Left lobe of liver (tissue), 2 donors: ENCODE measurements at places on chromosomes 3 and 15.
A peak's percentile ranks its signal among the peaks of the same experiment; 100 is the strongest.

- no peak for DNase-seq
These were observed 74.3 kb downstream of the DGKG start for GRCh38 chr3:186287711-186288110.

- DNase-seq: peak; percentile 82
These were observed 69.4 kb downstream of the MME start for GRCh38 chr3:155149494-155149893.

DNA sequence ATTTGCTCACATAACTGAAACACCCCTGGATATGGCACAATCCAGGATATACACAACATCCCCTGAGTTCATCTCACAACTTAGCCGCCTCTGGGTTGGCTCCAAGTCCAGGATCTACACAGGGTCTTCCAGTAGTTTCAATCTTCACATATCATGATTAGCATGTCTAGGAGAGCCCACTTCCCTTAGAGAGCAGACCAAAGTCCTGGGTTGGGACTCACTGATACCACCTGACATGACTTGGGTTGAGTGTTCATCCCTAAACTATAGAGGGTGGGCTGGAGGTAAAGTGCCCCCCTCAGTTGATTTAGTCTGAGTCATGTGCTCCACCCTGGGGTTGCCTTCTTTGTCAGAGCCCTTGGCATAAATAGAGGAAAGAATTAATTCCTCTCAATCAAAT lies 493.6 kb upstream of the PPP2R3A start:
- DNase-seq: no peak

DNA sequence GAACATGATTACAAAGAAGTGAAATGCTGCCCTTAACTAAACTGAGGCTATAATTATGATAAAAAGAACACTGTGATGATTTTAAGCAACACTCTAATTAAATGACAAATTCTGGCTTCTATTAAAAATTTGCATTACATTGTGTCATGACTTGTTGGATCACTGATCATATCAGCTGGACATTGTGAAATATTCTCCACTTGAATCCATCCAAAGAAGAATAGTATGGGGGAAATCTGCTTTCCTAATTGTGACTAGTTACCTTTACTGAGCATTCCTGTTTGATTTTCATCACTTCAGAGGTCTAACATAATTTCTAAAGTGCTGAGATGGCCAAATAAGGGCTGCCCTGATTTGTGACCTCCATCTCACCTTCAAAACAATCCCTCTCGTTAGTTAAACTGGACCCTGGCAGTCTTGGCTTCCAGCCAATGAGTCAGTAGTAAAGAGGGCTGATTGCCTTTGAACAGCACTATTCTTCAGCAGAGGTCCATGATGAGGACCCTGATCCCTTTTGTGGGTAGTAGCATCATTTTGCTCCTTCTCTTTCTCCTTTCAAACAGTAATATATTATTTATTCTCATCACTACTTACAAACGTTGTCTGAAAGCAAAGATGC lies 53.5 kb upstream of the LEKR1 start:
- DNase-seq: no peak

GRCh38 chr15:79084308-79084968 lies 6.1 kb downstream of the RASGRF1 start:
- DNase-seq: peak; percentile 38

DNA sequence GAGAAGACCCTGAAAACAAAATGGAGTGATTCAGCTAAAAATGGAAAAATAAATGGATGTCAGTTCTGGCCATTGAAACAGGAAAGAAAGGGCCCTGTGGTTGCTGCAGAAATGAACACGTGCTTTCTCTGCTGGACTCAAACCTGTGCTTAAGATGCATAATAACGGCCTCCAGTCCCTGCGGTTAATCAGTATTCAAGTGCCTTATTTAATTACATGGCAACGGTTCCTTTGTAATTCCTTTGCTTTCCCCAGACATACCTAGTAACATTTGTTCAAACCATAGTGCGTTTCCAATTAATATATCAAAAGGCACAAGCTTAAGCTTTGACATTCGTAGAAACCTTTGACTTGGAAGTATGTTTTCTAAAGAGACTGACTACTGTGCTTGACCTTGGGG lies 428.3 kb downstream of the GABRG3 start:
- DNase-seq: no peak

GRCh38 chr3:10594915-10595314 lies 89.5 kb upstream of the ATP2B2 start:
- DNase-seq: no peak

- DNase-seq: no peak
These were observed 8.5 kb downstream of the TMEM212 start for GRCh38 chr3:171851660-171852058.

DNA sequence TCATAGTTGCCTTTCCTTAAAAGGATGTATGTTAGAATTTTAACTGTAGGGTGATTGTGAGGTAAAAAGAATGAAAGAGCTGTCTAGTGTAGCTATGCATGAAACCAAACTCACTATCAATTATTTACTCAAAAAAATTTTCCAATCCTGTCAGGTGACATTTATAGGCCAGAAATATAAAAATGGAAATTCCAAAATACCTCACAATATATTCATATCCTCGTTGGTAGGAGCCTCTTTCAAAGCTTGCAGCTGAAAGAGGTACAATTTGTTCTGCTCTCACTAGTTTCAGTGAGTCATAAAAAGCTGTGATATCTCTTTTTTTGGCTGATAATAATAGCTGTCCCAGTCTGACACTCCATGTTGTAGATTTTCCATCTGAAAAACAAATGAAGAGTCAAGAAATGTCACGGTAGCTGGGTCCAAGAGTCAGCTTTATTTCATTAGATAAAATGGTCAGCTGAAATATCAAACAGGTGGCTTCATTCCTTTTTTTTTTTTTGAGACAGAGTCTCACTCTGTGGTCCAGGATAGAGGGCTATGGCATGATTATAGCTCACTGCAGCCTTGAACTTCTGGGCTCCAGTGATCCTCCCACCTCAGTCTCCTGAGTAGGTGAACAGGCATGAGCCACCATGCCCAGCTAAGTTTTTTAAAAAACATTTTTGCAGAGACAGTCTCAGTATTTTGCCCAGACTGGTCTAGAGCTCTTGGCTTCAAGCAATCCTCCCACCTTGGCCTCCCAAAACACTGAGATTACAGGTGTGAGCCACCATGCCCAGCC lies 50.8 kb upstream of the XRN1 start:
- DNase-seq: no peak

GRCh38 chr3:138389841-138390581 lies 41.6 kb downstream of the MRAS start:
- DNase-seq: no peak

GRCh38 chr3:30438126-30438525 lies 168.3 kb upstream of the TGFBR2 start:
- no peak for DNase-seq

DNA sequence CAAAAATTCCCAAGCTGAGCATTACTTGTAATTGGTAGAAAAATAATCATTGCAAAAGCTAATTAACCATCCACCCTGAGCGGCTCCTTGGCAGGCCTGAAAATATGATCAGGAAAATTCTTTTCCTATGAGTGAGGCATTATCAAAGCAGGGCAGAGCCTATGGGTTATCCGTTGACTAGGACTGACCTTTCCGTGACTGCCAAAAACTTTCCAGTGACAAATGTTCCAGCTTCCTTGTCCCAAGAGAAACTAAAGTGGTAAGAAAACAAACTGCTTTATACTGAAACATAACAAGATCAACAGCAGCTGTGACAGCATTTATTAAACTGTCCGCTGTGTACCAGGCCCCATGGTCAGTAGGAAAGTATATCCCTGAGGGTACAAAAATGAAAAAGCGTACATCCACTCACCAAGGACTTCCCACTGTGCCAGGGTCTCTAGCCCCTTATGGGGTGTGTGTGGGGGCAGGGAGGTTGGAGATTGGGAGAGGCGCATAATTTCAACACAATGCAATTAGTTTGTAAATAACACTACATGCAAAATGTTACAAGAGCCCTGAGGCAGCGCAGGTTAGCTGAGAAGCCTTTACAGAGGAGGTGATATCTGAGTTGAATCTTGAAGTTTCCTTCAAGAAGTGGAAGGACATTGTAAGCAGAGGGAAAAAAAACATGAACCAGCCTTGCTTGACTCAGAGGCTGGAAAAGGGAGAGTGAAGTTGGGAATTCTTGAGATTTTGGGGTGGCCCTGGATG lies 8.5 kb downstream of the LIPC start:
- peak; percentile 71 for DNase-seq

DNA sequence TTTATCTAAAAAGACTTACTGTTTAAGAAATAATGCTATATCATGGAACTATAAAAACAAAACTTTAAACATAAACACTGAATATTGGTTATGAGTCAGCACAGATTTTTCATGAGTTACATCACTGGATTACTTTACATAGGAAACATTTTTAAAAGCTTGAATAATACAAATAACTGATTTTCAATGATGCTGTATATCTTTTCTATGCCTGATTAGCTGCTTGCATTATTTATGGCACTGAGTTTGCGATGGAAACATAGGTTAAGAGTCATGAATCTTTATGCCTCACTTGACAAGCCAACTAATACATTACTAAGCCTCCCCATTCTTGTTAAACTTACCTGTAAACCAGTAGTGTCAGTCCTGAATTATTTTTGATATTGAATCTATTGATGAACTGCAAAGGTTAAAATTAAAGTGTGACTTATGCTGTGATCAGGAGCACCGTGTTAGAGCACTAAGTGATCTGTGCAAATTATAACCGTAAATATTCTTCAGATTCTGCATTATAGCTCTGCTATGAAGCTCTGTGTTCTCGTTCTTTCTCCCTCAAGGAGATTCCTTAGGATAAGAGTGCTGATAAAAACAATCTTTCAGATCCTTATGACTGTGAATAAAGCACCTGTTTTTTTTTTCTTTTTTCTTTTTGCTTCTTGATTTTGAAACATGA lies 437.3 kb upstream of the BCHE start:
- no peak for DNase-seq

- no peak for DNase-seq
These were observed 107.5 kb downstream of the CHCHD6 start for GRCh38 chr3:126811530-126811929.

GRCh38 chr3:117407317-117407716 lies 697.7 kb downstream of the TUSC7 start:
- no peak for DNase-seq

DNA sequence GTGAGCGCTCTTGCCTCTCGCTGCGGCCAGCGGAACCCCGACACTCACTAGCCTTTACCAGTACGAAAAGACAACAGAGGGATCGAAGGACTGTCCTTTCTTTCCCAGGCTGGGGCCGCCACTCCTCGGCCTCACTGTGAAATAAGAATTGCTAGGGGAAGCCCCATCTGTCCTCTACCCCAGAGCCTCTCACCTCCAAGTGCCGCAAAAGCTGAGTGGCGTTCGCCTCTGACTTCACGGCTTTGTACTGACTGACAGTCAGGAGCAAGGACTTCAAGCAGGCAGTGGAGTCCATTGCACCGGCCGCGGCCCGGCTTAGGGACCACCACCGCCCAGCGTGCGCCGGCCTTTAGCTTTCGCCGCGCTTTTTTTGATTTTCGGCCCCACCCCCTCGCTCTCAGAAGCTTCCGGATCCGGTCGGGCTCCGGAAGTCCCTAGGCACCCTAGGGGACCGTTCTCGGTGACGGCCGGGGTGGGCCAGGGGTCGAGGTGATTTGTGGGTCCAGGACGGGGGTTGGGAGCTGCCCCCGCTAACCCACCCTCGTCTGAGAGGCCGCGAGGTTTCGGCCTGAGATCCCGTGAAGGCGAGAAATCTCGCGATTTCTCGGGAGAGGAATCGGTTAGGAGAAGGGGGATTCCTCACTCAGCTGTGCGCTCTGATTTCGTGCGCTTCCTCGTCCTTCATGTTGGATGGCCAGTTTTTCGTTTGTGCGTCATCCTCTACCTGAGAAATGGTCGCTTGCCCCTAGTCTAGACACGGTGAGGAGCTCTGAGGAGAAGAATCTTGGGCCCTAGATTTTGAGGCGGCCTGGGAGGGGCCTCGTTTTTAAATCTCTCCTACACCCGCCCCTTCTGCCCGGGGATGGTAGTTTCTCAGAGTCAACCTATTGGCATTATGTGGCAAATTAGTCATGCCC lies at the start of the genes CIP2A and DZIP3:
Gene CIP2A, minus strand, starts transcription at position 358 of the 917 bp plus-strand sequence. Its CDS starts 63 bp downstream, at position 295.
Gene DZIP3, plus strand, starts transcription at position 642 of the 917 bp plus-strand sequence. CDS start 15,685 bp downstream, outside the sequence.
- DNase-seq: peak; percentile 80

- DNase-seq: no peak
These were observed 77.5 kb downstream of the BOC start for GRCh38 chr3:113288881-113289280.

DNA sequence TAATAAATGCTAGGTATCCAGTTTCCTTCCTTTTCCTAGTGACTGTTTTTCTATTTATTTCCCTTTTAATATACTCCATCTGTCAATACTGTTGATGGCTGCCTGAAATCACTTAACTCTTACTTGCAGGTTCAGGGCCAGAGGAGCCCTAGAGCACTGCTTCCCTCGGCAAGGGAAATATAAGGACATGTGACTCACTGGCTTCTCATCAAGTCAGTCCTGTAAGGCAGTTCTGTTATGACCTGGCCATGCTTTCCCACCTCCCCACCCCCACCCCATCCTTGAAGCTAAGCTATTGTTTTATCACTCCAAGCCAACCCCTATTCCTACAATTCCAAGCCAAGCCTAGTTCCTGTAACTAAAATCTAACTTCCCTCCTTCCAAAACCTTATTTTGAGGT lies 800.7 kb downstream of the ROBO1 start:
- DNase-seq: no peak

DNA sequence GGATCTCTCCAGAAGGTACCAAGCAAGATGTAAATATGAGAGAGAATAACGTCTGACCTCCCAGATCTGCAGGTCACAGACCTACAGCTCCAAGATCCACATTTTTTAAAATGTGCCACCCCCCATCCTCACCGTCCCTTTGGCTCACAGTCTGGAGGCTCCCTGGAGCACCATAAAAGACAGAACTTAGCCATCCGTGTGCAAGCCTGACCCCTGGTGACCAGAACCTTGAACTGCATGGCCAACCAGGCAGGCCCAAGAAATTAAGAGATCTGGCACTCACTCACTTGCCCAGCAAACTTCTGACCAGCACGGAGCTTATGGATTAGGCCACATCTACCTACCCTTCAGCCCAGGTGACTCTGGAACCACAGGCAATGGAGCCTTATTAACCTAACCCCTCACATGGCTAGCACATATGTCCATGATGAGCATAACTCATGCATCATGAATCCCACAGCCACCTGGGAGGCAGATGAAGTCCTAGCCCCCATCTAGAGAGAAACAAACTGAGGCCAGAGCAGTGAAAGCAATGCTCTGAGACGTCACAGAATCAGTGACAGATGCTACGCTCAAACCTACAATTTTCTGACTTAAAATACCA lies 275.3 kb downstream of the UACA start:
- DNase-seq: peak; percentile 79
